Fibroblast of villous mesenchyme (primary cell): ENCODE measurements at places on chromosomes 13 and 19. TPM values are rescaled to one million over a fixed set of nuclear protein-coding genes. Genes with fewer than 3 reads are reported as not detected.

The DIS3 gene
- total RNA-seq = 32.5 and 35.0 TPM in 2 replicates

The JSRP1 gene
- total RNA-seq = 0.43 TPM in 1 of 2 replicates, not detected in the other

The NLRP12 gene
- not detected in 2 replicates for total RNA-seq

The ZNF844 gene
- 1.3 and 1.7 TPM in 2 replicates for total RNA-seq

The ZNF99 gene
- total RNA-seq = not detected in 2 replicates

The ZNF561 gene
- 33.5 and 57.9 TPM in 2 replicates for total RNA-seq

The STXBP2 gene
- 4.2 and 9.9 TPM in 2 replicates for total RNA-seq

The MISP gene
- under 0.01 and 0.43 TPM in 2 replicates for total RNA-seq

The ITGBL1 gene
- total RNA-seq = 21.2 and 42.5 TPM in 2 replicates

The PPP1R37 gene
- 31.1 and 36.1 TPM in 2 replicates for total RNA-seq

The ZNF567 gene
- total RNA-seq = 4.2 and 8.2 TPM in 2 replicates

The C19orf67 gene
- not detected in 2 replicates for total RNA-seq

The FFAR2 gene
- not detected in 2 replicates for total RNA-seq

The NPHS1 gene
- not detected in 2 replicates for total RNA-seq

The SYT5 gene
- total RNA-seq = under 0.01 and 0.86 TPM in 2 replicates

The CDADC1 gene
- total RNA-seq = 3.5 TPM in 2 replicates

The UCHL3 gene
- 27.4 and 41.5 TPM in 2 replicates for total RNA-seq

The ZFP14 gene
- total RNA-seq = 2.6 and 4.7 TPM in 2 replicates

The ZNF444 gene
- 14.2 and 16.4 TPM in 2 replicates for total RNA-seq

The CYP2A7 gene
- not detected in 2 replicates for total RNA-seq

The SLC17A7 gene
- total RNA-seq = not detected in 2 replicates

The VSTM2B gene
- not detected in 2 replicates for total RNA-seq

The SPIB gene
- not detected in 2 replicates for total RNA-seq

The VMAC gene
- total RNA-seq = 5.2 and 6.8 TPM in 2 replicates

The MAP4K1 gene
- total RNA-seq = 0.32 TPM in 1 of 2 replicates, not detected in the other

The LAIR2 gene
- total RNA-seq = not detected in 2 replicates

The CEACAM4 gene
- total RNA-seq = not detected in 2 replicates

The CYP4F8 gene
- total RNA-seq = under 0.01 TPM in 1 of 2 replicates, not detected in the other

The WDR88 gene
- not detected in 2 replicates for total RNA-seq

The KCNK6 gene
- 8.6 and 9.3 TPM in 2 replicates for total RNA-seq

The CCDC8 gene
- total RNA-seq = 8.6 and 12.9 TPM in 2 replicates

The GPR12 gene
- total RNA-seq = not detected in 2 replicates

The SKA3 gene
- total RNA-seq = 12.9 and 24.2 TPM in 2 replicates

The FXYD1 gene
- total RNA-seq = 0.32 TPM in 1 of 2 replicates, not detected in the other

The CLEC4M gene
- under 0.01 TPM in 1 of 2 replicates, not detected in the other for total RNA-seq

The ALG11 gene
- total RNA-seq = 20.0 and 26.3 TPM in 2 replicates

The METTL21C gene
- total RNA-seq = not detected in 2 replicates

The GADD45GIP1 gene
- 18.6 and 24.8 TPM in 2 replicates for total RNA-seq

The ZNF665 gene
- 0.32 and 0.86 TPM in 2 replicates for total RNA-seq

The GGN gene
- 0.32 and 0.86 TPM in 2 replicates for total RNA-seq

The CYP2F1 gene
- total RNA-seq = not detected in 2 replicates

The NLRP9 gene
- total RNA-seq = not detected in 2 replicates

The RCBTB2 gene
- 4.2 and 11.2 TPM in 2 replicates for total RNA-seq

The NKPD1 gene
- total RNA-seq = under 0.01 TPM in 2 replicates

The PDE4C gene
- total RNA-seq = under 0.01 and 0.32 TPM in 2 replicates

The PLPP2 gene
- 9.9 and 12.2 TPM in 2 replicates for total RNA-seq

The ADGRE1 gene
- total RNA-seq = not detected in 2 replicates

The RASAL3 gene
- total RNA-seq = not detected in 2 replicates

The ZNF763 gene
- total RNA-seq = 0.32 and 0.86 TPM in 2 replicates
